ENCODE measurements at places on chromosomes 16 and 17.

GRCh38 chr16:83723244-83723643, 84.5 kb upstream of the HSBP1 start:
- no peak for DNase-seq

- no peak for DNase-seq
These were observed 942.6 kb downstream of the KCNJ2 start for GRCh38 chr17:71111934-71112333.

DNA sequence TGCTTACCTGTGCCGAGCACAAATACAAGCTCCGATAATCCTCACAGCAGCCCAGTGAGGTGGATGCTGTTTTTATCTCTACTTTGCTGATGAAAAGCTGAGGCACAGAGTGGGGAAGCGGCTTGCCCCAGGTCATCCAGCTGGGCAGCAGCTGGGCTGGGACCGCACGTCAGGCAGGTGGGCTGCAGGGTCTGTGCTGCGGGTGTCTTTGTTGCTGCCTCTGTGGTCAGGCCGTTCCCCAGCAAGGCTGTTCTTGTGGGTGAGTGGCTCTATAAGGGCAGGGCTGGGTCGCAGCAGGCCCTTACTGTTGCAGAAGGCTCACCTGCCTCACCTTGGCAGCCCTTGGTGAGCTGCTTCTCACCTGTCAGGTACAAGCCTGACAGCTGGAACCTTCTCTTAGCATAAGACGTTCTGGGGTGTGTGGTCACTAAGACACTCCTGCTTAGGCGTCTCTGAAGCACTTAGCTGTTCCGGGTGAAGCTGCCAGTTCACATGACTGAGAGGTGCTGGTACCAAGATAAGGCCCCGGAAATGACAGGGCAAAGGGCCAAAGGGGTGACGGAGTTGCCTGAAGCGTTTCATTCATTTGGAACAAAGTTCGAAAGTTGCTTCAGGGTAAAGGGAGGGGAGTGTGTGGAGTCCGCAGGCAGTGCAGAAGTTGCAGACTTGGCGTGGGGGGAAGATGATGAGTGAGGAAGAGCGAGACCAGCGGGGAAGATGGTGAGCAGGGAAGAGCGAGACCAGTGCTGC, 17.4 kb downstream of the IRF8 start:
- no peak for DNase-seq

DNA sequence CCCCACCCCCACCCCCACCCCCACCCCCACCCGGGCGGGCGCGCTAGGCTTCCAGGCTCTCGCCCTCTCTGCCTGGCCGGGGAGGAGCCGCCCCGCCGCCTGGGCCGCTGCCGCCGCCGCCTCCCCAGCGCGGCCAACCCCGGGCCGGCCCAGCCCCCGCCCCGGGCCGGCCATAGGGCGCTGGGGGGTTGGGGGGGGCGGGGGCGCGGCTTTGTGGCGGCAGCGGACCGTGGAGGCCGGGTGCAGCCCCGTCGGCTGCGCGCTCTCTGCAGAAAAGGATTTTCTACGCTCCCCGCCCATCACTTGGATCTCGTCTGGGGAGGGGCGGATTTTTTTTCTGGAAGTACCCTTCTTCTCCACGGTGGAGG, 230.9 kb downstream of the MRTFB start:
- no peak for DNase-seq

DNA sequence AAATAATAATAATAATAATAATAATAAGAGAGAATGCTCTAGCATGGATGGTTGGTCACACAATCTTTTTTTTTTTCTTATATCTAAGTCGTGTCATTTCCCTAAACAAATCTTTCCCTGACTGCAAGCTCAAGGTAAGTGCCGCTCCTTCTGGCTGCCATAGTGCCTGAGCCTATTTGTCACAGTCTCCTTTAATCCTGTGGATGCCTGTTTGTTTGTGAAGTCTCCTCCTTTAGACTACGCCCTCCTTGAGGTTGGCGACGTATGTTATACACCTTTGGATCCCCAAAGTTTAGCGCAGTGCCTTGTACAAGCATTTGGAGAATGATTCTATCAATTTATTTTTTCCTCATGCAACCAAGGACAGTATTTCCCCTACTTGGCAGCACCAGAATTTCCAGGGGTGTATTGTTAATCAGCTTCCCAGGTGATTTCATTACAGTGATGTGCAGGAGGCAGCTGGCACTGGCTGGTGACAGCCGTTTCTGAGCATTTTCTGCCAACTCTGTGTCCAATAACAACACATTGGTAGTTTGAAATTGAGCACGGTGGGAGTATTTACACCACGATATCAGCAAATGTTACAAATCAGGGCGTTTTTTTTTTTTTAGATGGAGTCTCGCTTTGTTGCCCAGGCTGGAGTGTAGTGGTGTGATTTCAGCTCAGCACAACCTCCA, 26.6 kb downstream of the TMEM238L start:
- no peak for DNase-seq

DNA sequence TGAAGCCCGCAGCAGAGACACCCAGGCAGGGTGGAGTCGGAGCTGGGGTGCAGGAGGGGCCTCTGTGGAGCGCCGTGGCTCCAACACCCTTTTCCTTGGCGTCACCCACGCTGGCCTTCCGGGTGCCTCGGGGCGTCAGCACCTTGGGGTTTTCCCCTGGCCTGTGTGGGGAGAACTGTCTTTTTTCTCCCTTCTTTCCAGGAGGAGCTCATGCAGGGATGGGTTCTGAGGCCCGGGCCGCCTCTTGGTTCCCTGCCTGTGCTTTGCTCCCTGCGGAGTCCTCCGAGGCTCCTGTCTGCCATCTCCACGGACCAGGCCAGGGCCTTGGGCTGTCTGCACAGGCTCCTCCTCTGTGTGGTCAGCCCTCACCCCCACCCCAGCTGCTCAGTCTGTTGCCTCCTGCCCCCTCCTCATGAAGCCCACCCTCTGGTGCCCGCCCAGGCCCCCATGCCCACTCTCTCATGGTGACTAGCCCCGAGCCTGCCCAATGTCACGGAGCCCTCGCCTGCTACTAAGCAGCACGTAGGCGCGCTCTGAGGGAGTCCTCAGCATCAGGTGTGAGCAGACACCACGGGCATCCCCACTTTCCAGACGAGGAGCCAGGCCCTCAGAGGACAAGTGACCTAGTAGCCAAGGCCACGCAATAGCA, 5.0 kb downstream of the KATNB1 start:
- no peak for DNase-seq

- no peak for DNase-seq
These were observed 8.6 kb downstream of the ZNF750 start for GRCh38 chr17:82831041-82831817.

- DNase-seq, result no peak
These were observed 417.6 kb upstream of the DYNLRB2 start for GRCh38 chr16:80123189-80123588.

DNA sequence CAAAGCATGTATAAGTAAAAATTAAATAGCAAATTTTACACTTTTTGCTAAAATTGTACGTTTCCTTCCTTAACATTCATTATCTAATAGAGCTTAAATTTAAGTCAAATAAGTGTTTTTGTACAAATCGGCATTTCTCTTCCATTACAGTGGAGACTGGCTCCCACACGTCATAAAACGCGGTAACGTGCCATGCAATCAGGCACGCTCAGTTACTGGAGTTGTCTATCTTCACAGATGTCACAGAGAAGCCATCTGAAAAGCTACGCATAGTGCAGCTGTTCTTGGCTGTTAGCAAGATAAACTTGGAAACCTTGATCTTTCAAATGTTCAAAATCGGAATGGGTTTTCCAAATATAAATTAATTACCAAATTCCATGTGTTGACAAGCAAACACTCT, 165.3 kb downstream of the STX8 start:
- no peak for DNase-seq

DNA sequence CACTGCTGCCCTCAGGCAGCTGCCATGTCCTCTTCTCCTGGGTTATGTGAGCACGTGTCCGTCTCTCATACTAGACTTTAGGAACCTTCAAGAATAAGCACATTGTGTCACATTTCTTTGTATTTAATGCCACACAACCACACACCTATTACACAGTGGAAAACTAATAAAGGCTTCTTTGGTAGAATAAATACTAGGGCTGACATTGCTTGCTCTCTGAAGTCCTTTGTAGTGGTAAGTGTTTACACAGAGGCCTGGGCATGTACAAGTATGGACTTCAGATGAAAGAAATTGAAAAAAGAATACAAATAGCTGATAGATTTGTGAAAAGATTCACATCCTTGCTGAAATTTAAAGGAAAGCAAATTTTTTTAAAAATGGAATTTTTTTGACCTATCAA, 188.1 kb upstream of the CCL2 start:
- DNase-seq, result no peak

DNA sequence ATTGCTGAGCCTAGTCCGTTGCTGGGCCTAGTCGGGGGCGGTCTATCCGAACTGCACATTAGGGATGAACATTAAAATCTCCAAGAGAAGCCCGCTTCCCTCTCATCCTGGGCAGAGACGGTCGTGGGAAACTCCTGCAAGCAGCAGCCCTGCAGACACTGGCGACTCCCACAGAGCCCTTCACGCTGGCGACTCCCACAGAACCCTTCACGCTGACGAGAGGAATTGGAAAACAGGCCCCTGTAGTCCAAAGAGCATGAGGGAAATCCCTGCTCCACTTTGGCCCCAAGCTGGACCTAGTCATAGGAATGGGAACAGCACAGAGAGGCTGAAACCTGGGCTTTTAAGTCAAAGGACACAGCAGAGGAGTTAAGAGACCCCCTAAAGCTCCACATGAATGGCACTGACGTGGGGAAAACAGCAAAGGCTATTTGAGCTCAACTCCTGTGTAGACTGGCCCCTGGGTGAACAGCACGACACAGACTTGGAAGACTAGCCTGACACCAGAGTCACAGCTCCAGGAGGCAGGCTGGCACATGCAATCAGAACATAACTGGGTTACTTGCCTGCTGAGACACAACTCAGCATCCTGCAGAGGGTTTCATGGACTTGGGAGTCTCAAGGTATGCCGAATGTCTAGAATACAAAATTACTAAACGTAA, 42.2 kb downstream of the WDR45B start:
- DNase-seq, result no peak

DNA sequence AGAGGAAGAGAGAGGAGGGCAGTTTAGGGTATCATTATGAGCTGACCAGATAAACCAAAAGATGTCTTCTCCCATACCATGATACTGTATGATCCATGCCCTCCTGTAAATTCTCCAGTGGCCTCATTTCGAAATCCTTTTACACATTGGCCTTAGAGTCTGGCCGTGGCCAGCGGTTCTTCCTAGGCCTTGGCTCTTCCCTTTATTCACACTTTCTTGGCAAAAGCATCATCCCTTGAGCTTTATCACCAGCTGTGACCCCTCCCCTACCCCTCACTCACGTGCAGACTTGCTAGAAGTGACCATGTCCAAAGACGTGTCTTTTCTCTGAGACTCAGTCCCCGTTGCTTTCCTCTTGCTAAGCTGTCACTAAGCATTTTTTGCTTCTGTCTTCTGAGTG, 22.8 kb downstream of the KATNIP start:
- DNase-seq, result no peak

DNA sequence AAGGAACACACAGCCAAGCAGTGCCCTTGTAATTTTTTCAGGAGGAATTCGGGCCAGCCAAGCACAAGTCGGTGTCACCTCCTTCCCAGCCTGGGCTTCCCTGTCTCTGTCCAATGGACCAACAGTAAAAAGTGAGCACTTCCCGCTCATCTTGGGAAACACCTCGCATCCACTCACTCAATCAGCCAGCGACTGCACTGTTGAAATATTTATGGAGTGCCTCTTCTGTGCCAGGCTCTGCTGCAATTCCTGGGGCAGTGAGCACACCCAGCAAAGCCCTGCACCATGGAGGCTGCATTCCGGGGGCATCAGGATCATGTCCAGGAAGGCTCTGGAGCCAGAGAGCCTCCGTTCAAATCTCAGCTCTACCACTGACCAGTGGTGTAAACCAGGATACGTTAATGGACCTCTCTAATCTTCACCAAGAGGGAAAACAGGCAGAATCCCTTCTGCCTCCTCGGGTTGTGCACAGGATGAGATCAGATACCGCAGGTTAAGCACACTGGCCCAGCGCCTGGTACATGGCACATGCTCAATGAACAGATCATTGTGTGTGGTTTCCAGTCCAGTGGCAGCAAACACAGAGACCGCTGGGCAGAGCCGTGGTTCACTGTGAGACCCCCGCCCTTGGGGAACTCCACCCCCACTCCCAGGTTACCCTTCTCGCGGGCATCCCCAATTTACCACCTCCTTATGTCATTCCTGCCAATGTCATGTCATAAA, 194.3 kb downstream of the ZNF423 start:
- DNase-seq, result no peak

DNA sequence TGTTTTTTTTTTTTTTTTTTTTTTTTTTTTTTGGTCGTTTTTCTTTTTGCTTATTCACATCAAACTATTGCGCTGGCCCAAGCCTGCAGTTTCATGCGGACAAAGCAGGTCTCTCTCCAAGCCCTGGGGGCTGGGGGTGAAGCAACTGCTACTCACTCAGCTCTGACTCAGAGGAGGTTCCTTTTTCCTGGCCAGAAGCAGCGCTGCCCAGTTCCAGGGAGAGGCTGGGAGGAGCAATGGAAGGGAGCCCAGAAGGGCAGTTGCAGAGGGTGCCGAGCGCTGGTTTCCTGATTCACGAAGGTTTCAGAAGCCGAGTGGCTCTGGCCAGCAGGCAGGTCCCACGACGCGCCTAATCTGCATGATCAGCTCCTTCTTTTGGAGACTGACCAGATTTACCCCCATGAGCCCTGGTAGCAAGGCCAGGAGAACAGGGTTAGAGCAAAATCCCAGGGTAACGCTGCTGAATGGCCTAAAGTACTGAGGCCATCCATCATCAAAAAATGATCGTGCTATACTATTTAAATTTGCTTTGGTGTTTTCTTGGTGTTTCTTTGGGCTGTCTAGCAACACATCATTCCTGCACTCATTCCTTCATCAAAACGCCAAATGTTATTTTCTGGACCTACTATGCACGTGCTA, 144.7 kb upstream of the SOX9 start:
- DNase-seq, result no peak

GRCh38 chr17:60960398-60961065, 282.9 kb downstream of the BCAS3 start:
- no peak for DNase-seq

GRCh38 chr16:81101702-81102101, 5.5 kb upstream of the GCSH start:
- no peak for DNase-seq

- DNase-seq, result peak; percentile 94
These were observed at the start of gene KAT8 for GRCh38 chr16:31117384-31118222. Gene KAT8, plus strand, starts transcription at chr16:31117664. Its CDS starts 18 bp downstream, at chr16:31117682.

- no peak for DNase-seq
These were observed 358.3 kb downstream of the SEC14L1 start for GRCh38 chr17:77498791-77499698.

GRCh38 chr16:67326472-67327309, at the start of the genes KCTD19 and LRRC36:
Gene KCTD19, minus strand, starts transcription at chr16:67326741. Its CDS starts 34 bp downstream, at chr16:67326707.
Gene LRRC36, plus strand, starts transcription at chr16:67326815. Its CDS starts 48 bp downstream, at chr16:67326863.
- DNase-seq, result peak; percentile 59

DNA sequence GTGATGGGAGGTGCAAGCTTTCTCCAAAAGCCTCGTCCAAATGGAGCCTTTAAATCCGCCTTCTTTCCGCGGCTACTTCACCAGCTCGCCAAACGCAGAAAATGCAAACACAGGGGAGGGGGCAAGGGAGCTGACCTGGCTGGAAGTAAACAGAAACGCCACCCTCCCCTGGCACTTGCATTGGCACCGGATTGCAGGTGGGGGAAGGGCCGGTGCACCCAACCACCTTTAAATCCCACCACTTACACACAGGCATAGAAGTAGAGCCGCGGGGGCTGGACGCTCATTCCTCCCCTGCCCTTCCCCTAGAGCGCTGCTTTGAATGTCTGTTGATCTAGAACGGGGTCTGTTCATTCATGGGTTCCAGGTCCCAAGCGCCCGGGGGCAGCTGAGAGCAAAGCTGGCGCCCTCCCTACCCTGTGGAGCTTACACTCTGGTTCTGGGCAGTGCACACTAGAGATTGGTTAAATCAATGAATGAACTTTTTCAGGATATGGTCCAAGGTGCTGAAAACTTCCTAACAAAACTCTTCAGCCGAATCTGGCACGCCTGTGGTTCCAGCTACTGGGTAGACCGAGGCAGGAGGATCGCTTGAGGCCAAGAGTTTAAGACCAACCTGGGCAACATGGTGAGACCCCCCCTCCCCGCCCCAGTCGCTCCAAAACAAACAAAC, 920 bp upstream of the ZCCHC14 start:
- no peak for DNase-seq

Measured in activated naive CD8-positive, alpha-beta T cell treated with anti-CD3 and anti-CD28 coated beads, Interleukin-2, amount 50 U/mL, for 16 hours (primary cell).